Stimulated activated CD4-positive, alpha-beta T cell treated with anti-CD3 and anti-CD28 coated beads, Interleukin-1b, Interleukin-23, amount 100 ng/mL, for 1 hour (primary cell): ENCODE measurements at places on chromosomes 1 and 21.

DNA sequence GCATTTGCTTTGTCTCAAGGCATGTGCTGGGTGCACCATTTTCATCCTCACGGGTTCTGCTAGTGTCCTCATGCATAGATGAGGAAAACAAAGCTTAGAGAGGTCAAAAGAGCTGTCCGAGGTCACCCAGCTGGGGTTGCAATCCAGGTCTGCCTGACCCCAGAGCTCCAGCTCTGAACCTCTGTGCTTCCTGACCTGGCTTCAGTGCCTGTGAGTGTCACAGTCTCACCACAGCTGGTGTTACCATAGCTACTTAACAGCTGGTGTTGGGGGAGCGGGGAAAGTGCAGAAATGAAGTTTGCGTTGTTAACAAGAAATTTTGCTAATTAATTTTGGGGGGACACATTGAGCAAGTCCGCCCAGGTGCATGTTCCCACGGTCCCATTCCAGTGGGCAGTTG is 328.5 kb downstream of the KIF26B start:
- no peak for DNase-seq

DNA sequence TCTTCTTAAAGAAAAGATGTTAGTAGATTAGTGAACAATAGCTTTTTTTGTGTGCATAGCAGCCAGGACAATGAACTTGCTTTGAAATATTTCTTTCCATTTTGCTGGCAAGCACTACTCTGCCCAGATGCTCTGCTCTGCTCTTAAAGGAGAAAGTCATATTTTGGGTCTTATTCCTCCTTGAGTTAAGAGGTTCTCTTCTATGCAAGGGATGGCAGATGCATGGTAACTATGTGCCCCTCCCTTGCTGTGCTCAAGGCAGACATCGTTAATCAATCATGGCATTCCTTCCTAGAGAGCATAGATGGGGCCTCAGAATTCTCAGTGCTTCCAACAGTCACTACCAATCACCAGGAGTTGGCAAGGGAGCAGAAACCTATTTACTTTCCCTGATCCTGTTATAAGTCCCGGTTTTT is 27.6 kb downstream of the NIPAL3 start:
- DNase-seq: no peak

- DNase-seq: no peak
Observed at GRCh38 chr1:40478276-40478675, 1.2 kb downstream of the ZFP69 start.

- no peak for DNase-seq
Observed at GRCh38 chr1:209583408-209583807, at the start of gene CAMK1G. Gene CAMK1G, plus strand, starts transcription at chr1:209583714. Its CDS starts 11,270 bp downstream, at chr1:209594984.

GRCh38 chr21:43191971-43192370 is 23.2 kb downstream of the CRYAA start:
- DNase-seq: no peak

DNA sequence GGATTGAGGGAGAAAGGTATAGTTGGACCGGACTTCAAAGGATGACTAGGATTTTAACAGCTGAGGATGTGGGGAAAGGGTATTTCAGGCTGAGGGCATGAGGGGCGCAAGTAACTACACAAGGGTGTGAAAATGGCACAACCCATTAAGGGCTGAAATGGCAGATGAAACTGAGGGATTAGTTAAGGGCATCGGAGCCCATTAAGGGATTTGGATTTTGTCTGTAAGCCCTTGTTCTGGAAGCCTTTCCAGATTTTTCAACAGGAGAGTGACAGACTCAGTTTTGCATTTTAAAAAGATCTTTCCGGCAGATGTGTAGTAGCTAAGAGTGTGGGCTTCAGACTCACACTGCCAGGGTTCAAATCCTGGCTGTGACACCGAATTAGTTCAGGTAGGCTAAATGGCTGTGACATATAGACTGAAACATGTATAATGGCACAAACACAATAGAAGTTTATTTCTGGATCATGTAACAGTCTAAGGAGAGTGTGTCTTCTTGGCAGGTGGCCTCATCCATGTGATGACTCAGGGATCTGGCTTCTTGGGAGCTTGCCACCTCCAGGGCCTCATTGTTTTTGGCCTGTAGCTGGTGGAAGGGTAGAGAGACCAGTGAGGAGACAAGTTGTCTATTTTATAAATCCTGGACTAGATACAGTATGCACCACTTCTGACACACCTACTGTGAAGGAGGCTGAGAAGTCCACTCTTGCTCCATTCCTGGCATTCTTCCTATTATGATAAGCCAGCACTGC is 49.6 kb downstream of the UBE2T start:
- no peak for DNase-seq

- DNase-seq: no peak
Observed at GRCh38 chr1:181257117-181257516, 168.6 kb downstream of the IER5 start.

- DNase-seq: no peak
Observed at GRCh38 chr1:205473966-205474365, 18.1 kb upstream of the BLACAT1 start.

GRCh38 chr1:30300669-30301068 is 422.7 kb downstream of the MATN1 start:
- no peak for DNase-seq

- no peak for DNase-seq
Observed at GRCh38 chr1:1832820-1833219, 54.5 kb upstream of the NADK start.

- DNase-seq: no peak
Observed at GRCh38 chr1:92554216-92554615, 67.5 kb upstream of the GFI1 start.
